Muscle of leg (tissue), 16 donors: ENCODE measurements at places on chromosomes 6 and 20. TPM values are rescaled to one million over a fixed set of nuclear protein-coding genes. Genes with fewer than 3 reads are reported as not detected.
A peak's percentile ranks its signal among the peaks of the same experiment; 100 is the strongest.

GRCh38 chr6:119845161-119845560, 495.6 kb upstream of the MAN1A1 start:
- no peak for DNase-seq

- peak; percentile 84 for DNase-seq
Measured at GRCh38 chr6:83365931-83366330, 64.9 kb downstream of the ME1 start.

DNA sequence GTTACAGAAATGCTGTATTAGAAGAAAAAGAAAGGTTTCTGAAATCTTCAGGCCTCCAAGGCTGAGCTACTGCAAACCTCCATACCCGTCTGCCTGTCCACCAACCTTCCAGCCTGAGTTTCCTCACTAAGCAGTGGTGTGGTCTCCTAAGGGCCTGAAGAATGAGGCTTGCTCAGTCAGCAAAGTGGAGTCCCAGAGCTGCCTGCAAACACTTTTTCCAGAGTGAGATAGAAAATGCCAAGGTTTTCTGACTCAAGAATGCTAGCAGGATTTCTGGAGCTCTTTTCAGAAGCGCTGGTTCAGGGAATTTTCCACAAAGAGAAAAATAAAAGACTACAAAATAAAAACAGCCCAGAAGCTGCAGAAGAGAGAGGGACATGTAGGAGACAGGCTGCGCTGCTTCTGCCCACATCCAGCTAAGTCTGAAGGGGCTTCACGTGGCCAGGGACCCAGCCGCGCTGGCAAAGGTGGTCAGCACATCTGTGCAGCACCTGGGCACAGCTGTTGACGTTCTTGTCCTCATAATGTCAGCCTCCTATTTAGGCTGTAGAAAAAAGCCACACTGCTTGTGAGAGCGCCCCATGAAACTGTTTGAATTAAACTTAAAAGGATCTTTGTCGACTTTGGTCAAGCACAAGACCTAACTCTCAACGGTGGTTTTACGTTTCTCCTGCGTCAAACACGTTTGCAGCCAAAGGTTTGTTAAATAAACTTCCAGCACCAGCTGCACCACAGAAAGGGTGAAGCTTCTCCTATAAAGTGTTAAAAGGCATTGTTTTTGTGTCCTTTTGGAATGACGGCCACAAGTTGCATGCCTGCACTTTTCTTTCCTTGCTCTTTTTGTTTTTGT, 209.0 kb downstream of the THBS2 start:
- DNase-seq: peak; percentile 88

- peak; percentile 84 for DNase-seq
Measured at GRCh38 chr6:82057846-82058554, 189.5 kb downstream of the IBTK start.

- peak; percentile 75 for DNase-seq
Measured at GRCh38 chr6:137297887-137298286, 78.7 kb upstream of the IFNGR1 start.

GRCh38 chr6:37646097-37646864, 51.4 kb downstream of the MDGA1 start:
- DNase-seq: no peak

- DNase-seq: no peak
Measured at GRCh38 chr6:104940238-104940892, 16.5 kb upstream of the LIN28B start.

DNA sequence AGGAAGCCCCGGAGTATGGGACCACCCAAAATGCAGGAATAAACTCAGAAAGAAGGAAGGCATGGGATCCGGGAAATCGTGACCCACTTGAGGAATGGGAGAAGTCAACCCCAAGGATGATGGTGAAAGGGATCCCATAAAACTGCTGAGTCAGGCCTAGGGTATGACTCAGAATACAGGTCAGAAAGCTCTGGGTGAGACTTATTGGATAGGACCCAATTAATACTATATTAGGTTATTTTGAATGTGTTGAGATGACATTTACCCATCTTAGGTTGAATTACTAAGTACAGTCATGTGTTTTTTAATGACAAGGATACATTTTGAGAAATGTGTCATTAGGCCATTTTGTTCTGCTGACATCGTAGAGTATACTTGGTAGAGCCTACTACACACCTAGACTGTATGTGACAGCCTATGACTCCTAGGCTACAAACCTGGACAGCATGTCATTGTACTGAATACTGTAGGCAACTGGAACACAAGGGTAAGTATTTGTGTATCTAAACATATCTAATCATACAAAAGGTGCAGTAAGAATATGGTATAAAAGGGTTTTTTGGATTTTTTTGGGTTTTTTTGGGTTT, 17.1 kb upstream of the HIVEP1 start:
- DNase-seq: no peak

Gene MUC22
- polyA plus RNA-seq: not detected
